ENCODE measurements at places on chromosomes 12 and 14. TPM values are rescaled to one million over a fixed set of nuclear protein-coding genes. Genes with fewer than 3 reads are reported as not detected.
A peak's percentile ranks its signal among the peaks of the same experiment; 100 is the strongest.

The TAMALIN gene
- total RNA-seq: 6.8 TPM

The ANG gene
- 2.7 TPM for total RNA-seq

The GZMH gene
- total RNA-seq: not detected

The SPTB gene
- total RNA-seq: 2.0 TPM

The CPNE6 gene
- total RNA-seq: not detected

The VRTN gene
- total RNA-seq: not detected

The ASCL1 gene
- not detected for total RNA-seq

GRCh38 chr14:92967346-92967926, 44.5 kb downstream of the CHGA start:
- no peak for DNase-seq
- no peak overlapping the region for H3K27ac ChIP-seq
- no peaks in the 10 kb centered on the region for H3K27me3 ChIP-seq
- peaks cover 37% of the 10 kb centered on the region for H3K4me1 ChIP-seq

- H3K27ac ChIP-seq: no peak overlapping the region
- no peaks in the 10 kb centered on the region for H3K4me1 ChIP-seq
- no peak for DNase-seq
- no peaks in the 10 kb centered on the region for H3K27me3 ChIP-seq
- H3K4me3 ChIP-seq: no peak overlapping the region
Observed at GRCh38 chr14:81028461-81028860, 73.0 kb downstream of the TSHR start.

DNA sequence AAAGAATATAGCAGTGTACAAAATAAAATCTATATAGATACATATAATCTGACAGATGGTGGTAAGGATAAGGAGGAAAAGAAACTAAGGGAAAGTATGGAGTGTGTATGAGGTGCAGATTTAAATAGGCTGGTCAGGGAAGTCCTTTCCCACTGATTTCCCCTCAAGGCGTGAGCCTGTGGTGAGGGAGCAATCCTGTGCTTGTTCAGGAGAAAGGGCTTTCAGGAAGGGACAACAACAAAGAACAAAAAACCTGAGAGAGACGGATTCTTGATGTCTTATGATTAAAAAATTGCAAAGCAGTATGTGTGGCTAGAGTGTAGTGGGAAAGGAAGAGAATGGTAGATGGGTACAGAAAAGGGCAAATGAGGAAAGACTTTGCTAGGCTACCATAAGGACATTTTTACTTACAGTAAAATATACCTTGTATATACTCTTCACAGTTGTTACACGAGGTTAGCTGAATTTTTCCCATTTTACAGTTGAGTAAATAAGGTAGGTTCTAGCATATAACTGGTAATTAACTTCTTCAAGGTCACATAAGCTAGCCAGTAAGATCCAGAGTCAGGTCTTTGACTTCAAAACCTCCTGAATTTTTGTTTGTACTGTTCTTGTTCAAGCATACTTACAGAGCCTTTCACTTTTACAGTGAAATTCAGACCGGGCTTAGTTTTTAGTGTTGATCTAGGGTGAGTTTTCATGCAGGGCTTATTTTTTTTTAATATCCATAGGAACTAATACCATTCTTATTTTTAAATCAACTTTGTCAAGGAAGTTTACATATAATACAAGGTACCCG, 15.6 kb downstream of the CNOT2 start:
- 0 out of 2 replicates have a peak, but pooled peaks cover 3% of the 10 kb centered on the region for H3K4me1 ChIP-seq
- no peak for DNase-seq
- no peaks in the 10 kb centered on the region for H3K27me3 ChIP-seq
- no peaks in the 10 kb centered on the region for H3K36me3 ChIP-seq
- no peak overlapping the region for H3K27ac ChIP-seq
- no peak overlapping the region for H3K4me3 ChIP-seq

DNA sequence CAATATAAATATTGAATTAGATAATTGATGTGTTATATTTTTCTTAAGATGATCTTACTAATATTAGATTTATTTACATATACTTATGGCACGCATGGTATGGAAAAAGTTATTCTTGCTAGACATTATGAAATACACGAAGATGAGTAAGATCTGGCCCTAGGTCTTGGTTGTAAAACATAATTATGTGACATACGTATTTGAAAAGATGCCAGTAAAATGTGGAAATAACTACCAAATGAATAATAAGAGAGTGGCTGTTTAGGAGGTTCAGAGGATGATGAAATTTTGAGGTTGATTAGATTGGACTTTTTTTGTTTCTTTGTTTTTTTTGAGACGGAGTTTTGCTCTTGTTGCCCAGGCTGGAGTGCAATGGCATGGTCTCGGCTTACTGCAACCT, 41.3 kb downstream of the FANCM start:
- H3K36me3 ChIP-seq: peaks cover 3% of the 10 kb centered on the region
- peaks cover 8% of the 10 kb centered on the region for H3K4me1 ChIP-seq
- no peak overlapping the region for H3K27ac ChIP-seq
- no peak for DNase-seq
- H3K27me3 ChIP-seq: no peaks in the 10 kb centered on the region

DNA sequence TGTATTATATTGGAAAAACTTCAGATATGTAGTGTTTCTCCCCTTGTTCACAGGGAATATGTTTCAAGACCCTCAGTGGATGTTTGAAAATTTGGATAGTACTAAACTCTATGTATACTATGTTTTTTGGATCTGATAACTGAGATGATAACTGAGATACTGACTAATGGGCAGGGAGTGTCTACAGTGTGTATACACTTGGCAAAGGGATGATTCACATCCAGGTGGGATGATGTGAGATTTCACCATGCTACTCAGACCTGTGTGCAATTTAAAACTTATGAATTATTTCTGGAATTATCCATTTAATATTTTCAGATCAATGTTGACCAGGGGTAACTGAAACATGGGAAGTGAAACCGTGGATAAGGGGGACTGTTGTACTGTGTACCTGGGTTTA, 13.8 kb downstream of the RAD51B start:
- no peaks in the 10 kb centered on the region for H3K36me3 ChIP-seq
- no peak overlapping the region for H3K4me3 ChIP-seq
- no peaks in the 10 kb centered on the region for H3K4me1 ChIP-seq
- no peak for DNase-seq
- H3K27ac ChIP-seq: no peak overlapping the region

DNA sequence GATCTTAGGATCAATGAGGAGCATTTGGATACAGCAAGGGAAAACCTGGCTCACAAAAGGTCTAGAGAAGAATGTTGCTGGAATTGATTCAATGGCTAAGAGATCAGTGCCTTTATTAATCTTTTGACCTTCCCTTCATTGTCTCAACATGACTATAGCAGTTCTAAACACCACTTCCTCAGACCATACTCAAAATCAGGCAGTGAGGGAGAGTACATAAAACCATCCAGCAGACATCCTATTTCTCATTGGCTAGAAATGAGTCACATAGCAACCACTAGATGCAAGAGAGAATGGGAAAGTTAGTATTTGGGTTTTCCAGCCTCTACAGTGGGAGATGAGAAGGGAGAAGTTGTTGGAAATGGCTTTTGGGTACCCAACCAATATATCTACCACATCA, 151.4 kb upstream of the NUDT4 start:
- DNase-seq: no peak
- no peaks in the 10 kb centered on the region for H3K36me3 ChIP-seq
- peaks cover 11% of the 10 kb centered on the region for H3K4me1 ChIP-seq
- no peaks in the 10 kb centered on the region for H3K27me3 ChIP-seq
- H3K4me3 ChIP-seq: no peak overlapping the region
- H3K27ac ChIP-seq: no peak overlapping the region

- no peaks in the 10 kb centered on the region for H3K36me3 ChIP-seq
- no peaks in the 10 kb centered on the region for H3K4me1 ChIP-seq
- DNase-seq: no peak
- no peak overlapping the region for H3K4me3 ChIP-seq
Observed at GRCh38 chr14:88208858-88209257, 114.2 kb downstream of the KCNK10 start.

- peaks cover 6% of the 10 kb centered on the region for H3K27me3 ChIP-seq
- no peaks in the 10 kb centered on the region for H3K36me3 ChIP-seq
- H3K4me3 ChIP-seq: no peak overlapping the region
- no peaks in the 10 kb centered on the region for H3K4me1 ChIP-seq
- DNase-seq: no peak
Observed at GRCh38 chr12:67155863-67156262, 113.3 kb upstream of the CAND1 start.

DNA sequence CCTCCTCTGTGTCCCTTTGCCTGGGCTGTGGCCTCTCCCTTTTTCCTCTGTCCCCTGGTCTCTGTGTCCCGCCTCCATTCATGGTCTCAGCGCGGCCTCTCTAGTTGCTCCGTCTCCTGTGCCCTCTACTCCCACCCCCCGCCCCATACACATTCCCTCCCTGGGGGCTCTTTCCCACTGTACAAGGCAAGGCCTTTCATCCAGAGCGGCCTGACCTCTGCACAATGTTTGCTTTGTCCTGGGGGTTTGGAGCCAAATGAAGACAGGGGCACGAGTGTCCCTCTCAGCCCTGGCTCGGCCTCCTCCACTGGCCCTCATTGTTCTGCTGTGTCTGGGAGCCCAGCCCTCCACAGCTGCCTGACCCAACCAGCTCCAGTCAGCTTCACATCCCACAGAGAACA, 678.6 kb downstream of the BCL11B start:
- H3K4me1 ChIP-seq: no peaks in the 10 kb centered on the region
- no peak overlapping the region for H3K27ac ChIP-seq
- no peak overlapping the region for H3K4me3 ChIP-seq
- DNase-seq: no peak
- no peaks in the 10 kb centered on the region for H3K27me3 ChIP-seq

- H3K36me3 ChIP-seq: no peaks in the 10 kb centered on the region
- no peaks in the 10 kb centered on the region for H3K4me1 ChIP-seq
- no peak overlapping the region for H3K27ac ChIP-seq
- H3K27me3 ChIP-seq: no peaks in the 10 kb centered on the region
Observed at GRCh38 chr12:48390026-48390425, 39.3 kb upstream of the ZNF641 start.

- peaks cover 89% of the 10 kb centered on the region for H3K36me3 ChIP-seq
- H3K4me3 ChIP-seq: no peak overlapping the region
- H3K27me3 ChIP-seq: no peaks in the 10 kb centered on the region
- H3K27ac ChIP-seq: no peak overlapping the region
Observed at GRCh38 chr14:103699901-103700752, 15.1 kb downstream of the XRCC3 start.

GRCh38 chr14:38278035-38278434, 22.1 kb upstream of the CLEC14A start:
- no peak overlapping the region for H3K4me3 ChIP-seq
- no peak for DNase-seq
- H3K27ac ChIP-seq: no peak overlapping the region
- no peaks in the 10 kb centered on the region for H3K36me3 ChIP-seq

DNA sequence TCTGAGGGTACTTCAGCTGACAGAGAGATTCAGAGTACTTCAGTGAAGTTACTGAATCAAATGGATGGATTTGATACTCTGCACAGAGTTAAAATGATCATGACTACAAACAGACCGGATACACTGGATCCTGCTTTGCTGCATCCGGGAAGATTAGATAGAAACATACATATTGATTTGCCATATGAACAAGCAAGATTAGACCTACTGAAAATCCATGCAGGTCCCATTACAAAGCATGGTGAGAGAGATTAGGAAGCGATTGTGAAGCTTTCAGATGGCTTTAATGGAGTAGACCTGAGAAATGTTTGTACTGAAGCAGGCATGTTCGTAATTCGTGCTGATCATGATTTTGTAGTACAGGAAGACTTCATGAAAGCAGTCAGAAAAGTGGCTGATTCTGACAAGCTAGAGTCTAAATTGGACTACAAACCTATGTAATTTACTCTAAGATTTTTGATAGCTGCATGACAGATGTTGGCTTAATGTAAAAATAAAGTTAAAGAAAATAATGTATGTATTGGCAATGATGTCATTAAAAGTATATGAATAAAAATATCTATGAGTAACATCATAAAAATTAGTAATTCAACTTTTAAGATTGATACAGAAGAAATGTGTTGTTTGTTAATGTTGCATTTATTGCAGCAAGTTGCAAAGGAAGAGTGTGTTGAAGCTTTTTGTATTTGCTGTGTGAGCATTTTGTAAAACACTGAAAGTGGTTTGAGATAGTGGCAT, 136.1 kb upstream of the RAP1B start:
- H3K27ac ChIP-seq: no peak overlapping the region
- no peaks in the 10 kb centered on the region for H3K27me3 ChIP-seq
- DNase-seq: no peak
- no peak overlapping the region for H3K4me3 ChIP-seq

- no peaks in the 10 kb centered on the region for H3K36me3 ChIP-seq
- H3K27me3 ChIP-seq: no peaks in the 10 kb centered on the region
- DNase-seq: no peak
- no peak overlapping the region for H3K27ac ChIP-seq
- no peaks in the 10 kb centered on the region for H3K4me1 ChIP-seq
Observed at GRCh38 chr14:37565550-37565949, 29.5 kb downstream of the FOXA1 start.

DNA sequence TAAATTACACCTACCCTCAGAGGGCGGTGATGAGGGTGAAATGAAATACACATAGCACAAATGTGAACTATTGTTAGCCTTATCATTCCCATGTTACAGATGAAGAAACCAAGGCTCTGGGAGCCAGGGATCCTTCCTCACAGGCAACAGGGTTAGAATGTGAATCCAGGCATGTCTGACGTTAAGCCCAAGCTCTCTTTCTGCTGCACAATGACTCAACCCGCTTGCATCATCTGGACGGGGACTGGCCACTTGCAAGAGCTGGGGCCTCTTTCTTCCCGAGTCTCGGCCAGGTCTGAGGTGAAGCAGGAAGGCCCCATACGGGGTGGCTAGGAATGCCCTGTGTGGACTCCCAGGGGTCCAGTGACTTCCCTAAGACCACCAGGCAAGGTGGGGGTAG, 105.2 kb downstream of the RBM19 start:
- peaks cover 39% of the 10 kb centered on the region for H3K4me1 ChIP-seq
- DNase-seq: peak; percentile 85
- no peaks in the 10 kb centered on the region for H3K27me3 ChIP-seq
- H3K27ac ChIP-seq: peak overlapping the region; percentile 79

GRCh38 chr12:59317598-59317997, 278.2 kb upstream of the SLC16A7 start:
- H3K27me3 ChIP-seq: no peaks in the 10 kb centered on the region
- H3K4me3 ChIP-seq: no peak overlapping the region
- H3K4me1 ChIP-seq: no peaks in the 10 kb centered on the region
- no peak for DNase-seq
- no peak overlapping the region for H3K27ac ChIP-seq

GRCh38 chr14:24183014-24183481, 5.6 kb downstream of the IPO4 start:
- DNase-seq: no peak
- H3K27ac ChIP-seq: no peak overlapping the region
- H3K4me1 ChIP-seq: peaks cover 16% of the 10 kb centered on the region
- H3K27me3 ChIP-seq: no peaks in the 10 kb centered on the region

DNA sequence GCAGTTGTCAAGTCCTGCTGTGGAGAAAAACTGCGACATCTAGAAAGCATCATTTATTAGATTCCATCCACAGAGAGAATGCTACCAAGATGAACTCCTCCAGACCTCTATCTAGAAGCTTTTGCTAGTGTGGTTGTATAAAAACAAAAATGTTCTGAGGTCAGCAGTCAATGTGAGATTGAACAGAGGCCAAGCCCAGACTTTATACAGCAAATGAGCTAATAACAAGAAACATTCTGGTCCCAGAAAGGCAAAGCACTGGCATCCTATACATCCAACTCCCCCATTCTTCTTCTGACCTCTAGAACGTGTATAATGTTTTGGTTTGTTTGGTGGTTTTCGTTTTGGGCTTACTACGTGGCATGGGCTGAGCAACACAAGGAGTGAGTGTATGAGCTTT, 26.7 kb upstream of the RIN3 start:
- no peaks in the 10 kb centered on the region for H3K27me3 ChIP-seq
- H3K4me3 ChIP-seq: no peak overlapping the region
- H3K36me3 ChIP-seq: no peaks in the 10 kb centered on the region
- H3K4me1 ChIP-seq: peaks cover under 1% of the 10 kb centered on the region
